Prostate gland (tissue), 2 donors: ENCODE measurements at places on chromosomes 16 and 17. TPM values are rescaled to one million over a fixed set of nuclear protein-coding genes. Genes with fewer than 3 reads are reported as not detected.

Gene STH
- not detected for total RNA-seq

DNA sequence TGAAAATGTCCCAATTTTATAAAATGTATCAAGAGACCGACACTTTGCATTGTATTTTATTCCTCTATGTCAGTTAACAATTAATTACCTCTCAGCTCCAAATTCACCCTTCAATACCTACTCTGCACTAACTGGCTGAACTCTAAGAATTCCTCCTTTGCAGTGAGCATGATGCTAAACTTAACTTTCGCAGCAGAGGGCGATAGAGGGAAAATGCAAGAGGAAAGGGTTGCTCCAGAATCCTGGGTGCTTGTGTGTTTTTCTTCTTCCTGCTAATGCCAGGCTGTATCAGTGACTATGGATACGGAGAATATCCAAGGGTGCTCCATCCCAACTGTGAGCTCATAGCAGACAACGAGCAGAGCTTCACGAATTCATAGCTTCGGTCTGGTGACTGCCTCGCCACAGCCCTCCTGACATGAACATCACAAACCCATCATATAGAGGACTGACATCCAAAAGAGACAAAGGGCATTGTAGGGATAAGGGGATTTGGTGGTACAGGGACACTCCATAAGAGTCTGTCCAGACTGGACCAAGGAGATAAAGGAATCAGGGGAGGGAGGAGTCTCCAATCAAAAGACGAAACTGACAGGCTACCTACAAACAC, 172.9 kb downstream of the STX8 start:
- no peak overlapping the region for H3K27ac ChIP-seq
- no peak for DNase-seq
- no peak overlapping the region for H3K4me3 ChIP-seq
- no peaks in the 10 kb centered on the region for H3K36me3 ChIP-seq
- no peaks in the 10 kb centered on the region for H3K27me3 ChIP-seq

- DNase-seq: peak; percentile 52
- H3K4me3 ChIP-seq: no peak overlapping the region
- H3K36me3 ChIP-seq: peaks cover 17% of the 10 kb centered on the region
- H3K27me3 ChIP-seq: no peaks in the 10 kb centered on the region
Observed at GRCh38 chr17:81601525-81602120, 35.3 kb downstream of the NPLOC4 start.

DNA sequence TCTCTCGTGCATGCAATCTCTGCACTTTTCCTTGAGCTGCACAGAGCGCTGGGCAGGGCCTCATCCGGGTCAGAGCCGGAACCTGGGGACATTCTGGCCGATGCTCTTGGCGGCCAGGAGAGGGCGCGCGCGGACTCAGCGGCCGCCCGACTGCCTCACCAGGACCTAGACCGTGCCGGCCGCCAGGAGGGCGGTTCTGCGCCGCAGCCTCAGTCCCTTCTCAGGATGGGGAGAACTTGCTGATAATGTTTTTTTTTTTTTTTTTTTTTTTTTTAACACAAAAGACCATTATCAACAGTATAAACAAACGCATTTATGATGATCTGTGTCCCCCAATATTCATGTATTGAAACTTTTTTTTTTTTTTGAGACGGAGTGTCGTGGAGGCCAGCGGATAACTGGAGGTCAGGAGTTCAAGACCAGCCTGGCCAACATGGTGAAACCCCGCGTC, 8.1 kb upstream of the FLYWCH2 start:
- H3K27ac ChIP-seq: peak overlapping the region; percentile 15
- DNase-seq: peak; percentile 74
- H3K4me3 ChIP-seq: no peak overlapping the region
- no peaks in the 10 kb centered on the region for H3K36me3 ChIP-seq

Gene TNP2
- total RNA-seq: not detected

GRCh38 chr17:1693339-1693738, 8.7 kb upstream of the PRPF8 start:
- no peaks in the 10 kb centered on the region for H3K4me1 ChIP-seq
- no peaks in the 10 kb centered on the region for H3K36me3 ChIP-seq
- H3K27me3 ChIP-seq: no peaks in the 10 kb centered on the region
- no peak for DNase-seq
- H3K4me3 ChIP-seq: no peak overlapping the region

DNA sequence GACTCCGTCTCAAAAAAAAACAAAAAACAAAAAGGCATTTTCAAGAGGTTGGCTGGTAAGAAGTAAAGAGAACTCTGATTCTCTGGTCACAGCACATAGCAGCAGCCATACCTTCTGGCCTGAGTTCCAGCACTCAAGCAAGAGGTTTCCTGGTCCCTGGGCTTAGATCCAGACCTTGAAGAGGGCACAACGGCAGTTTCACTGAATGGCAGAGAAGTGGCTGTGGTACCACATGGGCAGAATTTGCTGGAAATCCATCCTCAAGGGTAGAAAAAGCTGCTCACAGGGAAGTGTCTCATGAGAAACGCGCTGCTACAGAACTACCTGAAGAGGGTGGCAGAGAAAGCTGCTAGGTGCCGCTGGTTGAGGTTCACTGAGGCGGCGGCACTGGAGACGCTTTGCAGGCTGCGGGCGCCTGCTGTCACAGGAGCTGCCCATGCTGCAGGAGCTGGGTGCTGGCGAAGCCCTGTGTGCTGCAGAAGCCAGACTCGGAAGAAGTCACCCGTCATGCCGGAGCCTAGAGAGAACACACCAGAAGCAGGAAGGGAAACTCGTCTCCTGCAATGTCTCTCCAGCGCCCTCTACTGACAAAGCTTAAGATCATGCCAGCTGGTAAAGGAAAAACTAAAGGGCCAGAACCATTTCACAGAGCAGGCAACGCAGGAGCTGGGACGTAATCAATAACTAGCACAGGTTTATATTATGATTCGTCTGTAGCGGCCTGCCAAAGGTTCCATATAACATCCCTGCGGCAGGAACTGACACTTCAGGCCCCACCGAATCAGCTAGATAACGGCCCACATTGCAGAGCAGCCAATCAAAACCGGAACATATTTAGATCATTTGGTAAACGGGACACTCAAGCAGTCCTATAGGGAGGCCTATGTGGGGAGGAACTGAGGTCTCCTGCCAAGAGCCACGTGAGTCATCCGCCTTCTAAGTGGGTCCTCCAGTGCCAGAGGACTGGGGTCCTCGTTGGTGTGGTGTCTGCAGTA, 5.4 kb upstream of the ZNF213 start:
- peak overlapping the region; percentile 17 for H3K4me3 ChIP-seq
- DNase-seq: peak; percentile 76
- no peaks in the 10 kb centered on the region for H3K27me3 ChIP-seq

DNA sequence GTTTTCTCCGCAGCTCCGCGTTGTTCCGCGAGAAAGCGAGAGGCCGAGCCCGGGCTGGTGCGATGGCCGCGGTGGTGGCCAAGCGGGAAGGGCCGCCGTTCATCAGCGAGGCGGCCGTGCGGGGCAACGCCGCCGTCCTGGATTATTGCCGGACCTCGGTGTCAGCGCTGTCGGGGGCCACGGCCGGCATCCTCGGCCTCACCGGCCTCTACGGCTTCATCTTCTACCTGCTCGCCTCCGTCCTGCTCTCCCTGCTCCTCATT, 404 bp downstream of the EMC6 start:
- H3K36me3 ChIP-seq: no peaks in the 10 kb centered on the region
- H3K27ac ChIP-seq: peak overlapping the region; percentile 92
- peaks cover 13% of the 10 kb centered on the region for H3K4me1 ChIP-seq
- H3K27me3 ChIP-seq: no peaks in the 10 kb centered on the region
- DNase-seq: no peak
- H3K4me3 ChIP-seq: peak overlapping the region; percentile 83

Gene CMTR2
- total RNA-seq: 26.2 TPM

GRCh38 chr16:5428932-5429331, 331.3 kb upstream of the EEF2KMT start:
- DNase-seq: no peak
- H3K36me3 ChIP-seq: no peaks in the 10 kb centered on the region
- H3K4me1 ChIP-seq: no peaks in the 10 kb centered on the region
- no peaks in the 10 kb centered on the region for H3K27me3 ChIP-seq

Gene SEZ6L2
- total RNA-seq: 62.9 TPM

Gene ABCC12
- total RNA-seq: 2.2 TPM

DNA sequence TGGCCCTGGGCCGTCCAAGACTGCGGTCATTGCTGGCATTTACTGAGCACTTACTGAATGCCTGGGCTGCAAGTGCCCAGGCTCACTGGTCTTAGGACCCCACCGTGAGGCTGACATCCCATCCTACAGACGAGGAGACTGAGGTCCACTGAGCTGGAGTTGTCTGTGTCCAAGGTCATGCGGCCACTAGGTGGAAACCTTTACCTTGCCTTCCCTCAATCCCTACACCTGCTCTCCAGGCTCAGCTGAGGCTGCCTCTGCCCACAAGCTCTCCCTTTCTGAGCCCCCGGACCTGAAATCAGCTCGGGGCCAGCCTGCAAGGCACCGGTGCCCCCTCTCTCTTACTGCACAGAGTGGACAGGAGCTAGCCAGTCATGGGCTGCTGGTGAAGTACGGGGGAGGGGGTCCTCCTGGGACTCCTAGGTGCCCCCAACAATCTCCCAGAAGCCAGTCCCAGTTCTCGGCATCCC, 1.5 kb downstream of the CASKIN1 start:
- DNase-seq: peak; percentile 48
- no peak overlapping the region for H3K4me3 ChIP-seq
- H3K27ac ChIP-seq: no peak overlapping the region
- H3K27me3 ChIP-seq: no peaks in the 10 kb centered on the region

Gene PIMREG
- 0.45 TPM for total RNA-seq

- peak; percentile 43 for DNase-seq
- H3K4me1 ChIP-seq: no peaks in the 10 kb centered on the region
- H3K27ac ChIP-seq: no peak overlapping the region
- H3K4me3 ChIP-seq: no peak overlapping the region
- peaks cover 13% of the 10 kb centered on the region for H3K36me3 ChIP-seq
Observed at GRCh38 chr17:7323731-7324437, 5.3 kb downstream of the NEURL4 start.

DNA sequence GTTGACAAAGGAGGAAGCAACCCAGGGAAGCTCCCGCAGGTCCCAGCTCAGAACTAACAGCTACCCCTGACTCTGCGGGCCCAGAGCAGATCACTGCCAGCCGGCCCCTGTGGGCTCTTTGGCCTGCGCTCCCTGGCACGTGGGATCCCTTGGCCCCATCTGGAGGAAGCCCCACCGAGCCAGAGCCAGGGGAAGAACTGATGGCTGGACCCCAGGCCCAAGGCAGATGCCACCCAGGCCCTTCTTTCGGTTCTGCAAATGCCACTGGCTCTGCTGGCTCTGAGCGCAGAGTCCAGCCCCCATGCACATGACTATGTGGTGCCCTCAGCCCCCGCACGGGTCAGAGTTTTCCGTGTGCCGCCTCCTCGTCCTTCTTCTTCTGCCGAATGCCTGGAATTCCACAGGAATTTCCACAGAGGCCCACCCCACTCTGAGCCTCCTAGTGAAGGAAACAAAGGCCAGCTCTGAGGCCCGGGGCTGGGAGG, 35.8 kb upstream of the SNN start:
- no peak overlapping the region for H3K4me3 ChIP-seq
- no peak for DNase-seq
- H3K27me3 ChIP-seq: no peaks in the 10 kb centered on the region
- no peaks in the 10 kb centered on the region for H3K36me3 ChIP-seq
- H3K27ac ChIP-seq: peak overlapping the region; percentile 36

Gene MT1A
- total RNA-seq: 6.9 TPM

DNA sequence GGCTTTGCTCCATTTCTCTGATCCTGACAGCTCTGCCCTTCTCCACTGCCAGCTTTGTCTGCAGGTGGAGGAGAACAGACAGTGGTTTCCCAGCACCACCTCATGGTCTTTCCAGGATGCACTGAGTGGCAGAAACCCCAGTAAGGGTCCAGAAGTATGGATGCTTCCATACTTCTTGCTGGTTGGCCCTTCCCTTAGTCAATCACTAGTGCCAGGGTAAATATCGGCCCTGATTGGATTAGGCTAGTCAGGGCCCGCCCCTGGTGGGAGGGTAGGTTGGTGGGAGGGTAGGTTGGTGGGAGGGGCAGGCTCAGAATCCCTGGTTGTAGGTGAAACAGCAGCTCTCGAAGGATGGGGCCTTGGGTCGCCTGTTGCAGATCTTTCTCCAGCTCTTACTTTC, 10.2 kb downstream of the RNF213 start:
- no peak overlapping the region for H3K4me3 ChIP-seq
- no peak for DNase-seq
- no peak overlapping the region for H3K27ac ChIP-seq
- no peaks in the 10 kb centered on the region for H3K36me3 ChIP-seq
- H3K27me3 ChIP-seq: no peaks in the 10 kb centered on the region

DNA sequence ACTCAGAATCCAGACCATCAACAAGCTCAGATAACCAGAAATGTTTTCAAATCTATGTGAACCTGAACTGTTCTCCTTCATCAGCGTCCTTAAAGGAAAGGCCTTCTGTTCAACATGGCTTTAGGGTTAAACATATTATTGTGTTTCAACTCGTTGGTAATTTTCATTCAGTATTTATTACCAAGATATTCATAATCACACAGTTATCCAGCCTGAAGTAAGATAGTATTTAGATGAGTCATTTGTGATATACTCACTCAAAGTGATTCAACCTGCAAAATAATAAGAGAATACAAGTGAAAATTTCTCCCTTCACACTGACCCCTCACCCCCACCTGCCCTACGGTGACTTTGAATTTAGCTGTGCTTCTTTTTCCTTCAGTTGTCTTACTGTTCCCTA, 3.0 kb downstream of the CYLD start:
- no peak overlapping the region for H3K27ac ChIP-seq
- H3K27me3 ChIP-seq: no peaks in the 10 kb centered on the region
- no peak for DNase-seq
- H3K4me1 ChIP-seq: no peaks in the 10 kb centered on the region
- no peaks in the 10 kb centered on the region for H3K36me3 ChIP-seq
- H3K4me3 ChIP-seq: no peak overlapping the region

DNA sequence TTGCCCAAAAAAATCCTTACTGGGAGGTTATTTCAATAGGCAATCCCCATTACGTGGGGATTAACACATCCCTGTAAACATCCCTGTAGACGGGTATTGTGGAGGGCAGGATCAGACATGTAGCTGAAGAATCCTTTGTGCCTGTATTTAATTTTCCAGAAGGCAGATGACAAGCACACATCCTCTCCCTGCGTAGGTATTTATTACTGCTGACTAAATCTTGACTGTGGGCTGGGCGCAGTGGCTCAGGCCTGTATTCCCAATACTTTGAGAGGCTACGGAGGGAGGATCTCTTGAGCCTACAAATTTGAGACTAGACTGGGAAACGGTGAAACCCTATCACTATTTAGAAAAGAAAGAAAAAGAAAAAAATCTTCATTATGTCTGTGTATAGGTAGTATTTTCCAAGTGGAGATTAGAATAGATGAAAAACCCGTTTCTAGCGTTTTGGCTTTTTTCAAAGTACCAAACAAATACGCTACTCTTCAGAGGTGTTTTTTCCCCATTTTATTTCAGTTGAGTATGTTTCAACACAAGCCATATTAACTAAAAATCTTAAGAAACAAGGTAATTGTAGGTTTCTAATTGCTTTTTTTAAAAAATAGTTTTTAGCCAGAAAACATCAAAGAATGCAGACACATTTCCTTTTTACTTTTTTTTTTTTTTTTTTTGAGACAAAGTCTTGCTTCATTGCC, 1.5 kb upstream of the MARF1 start:
- peak; percentile 81 for DNase-seq
- H3K36me3 ChIP-seq: no peaks in the 10 kb centered on the region
- H3K4me3 ChIP-seq: peak overlapping the region; percentile 94
- no peaks in the 10 kb centered on the region for H3K27me3 ChIP-seq
- peaks cover 6% of the 10 kb centered on the region for H3K4me1 ChIP-seq

GRCh38 chr17:27315322-27315721, 21.4 kb downstream of the WSB1 start:
- no peak overlapping the region for H3K4me3 ChIP-seq
- H3K27ac ChIP-seq: peak overlapping the region; percentile 62
